RKO (cell line): ENCODE measurements at places on chromosomes 13 and 19.

GRCh38 chr13:108155185-108156106 lies 59.9 kb downstream of the LIG4 start:
- peak; percentile 40 for DNase-seq

GRCh38 chr19:40530091-40530901 lies 46.4 kb upstream of the SHKBP1 start:
- no peak for DNase-seq

- no peak for DNase-seq
Observed at GRCh38 chr19:45590300-45591003, 5.8 kb upstream of the OPA3 start.

GRCh38 chr13:112042496-112042895 lies 24.5 kb upstream of the SOX1 start:
- DNase-seq, result peak; percentile 83

DNA sequence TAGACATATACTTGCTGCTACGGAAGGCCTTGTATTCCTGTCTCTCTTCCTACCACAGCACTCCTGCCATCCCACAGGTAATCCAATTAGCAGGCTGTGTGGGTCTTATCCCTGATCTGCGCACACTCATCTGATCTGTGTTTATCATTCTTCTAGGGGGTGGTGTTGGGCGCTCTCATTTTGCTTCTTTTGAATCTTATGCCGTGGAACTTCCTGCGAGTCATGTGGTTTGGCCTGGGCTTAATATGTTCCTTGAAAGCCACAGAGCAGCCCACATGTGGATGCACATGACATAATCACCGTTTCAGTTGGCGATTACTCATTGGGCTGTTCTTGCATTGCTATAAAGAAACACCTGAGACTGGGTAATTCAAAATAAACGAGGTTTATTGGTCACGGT lies 7.5 kb downstream of the RASA3 start:
- DNase-seq, result peak; percentile 81

DNA sequence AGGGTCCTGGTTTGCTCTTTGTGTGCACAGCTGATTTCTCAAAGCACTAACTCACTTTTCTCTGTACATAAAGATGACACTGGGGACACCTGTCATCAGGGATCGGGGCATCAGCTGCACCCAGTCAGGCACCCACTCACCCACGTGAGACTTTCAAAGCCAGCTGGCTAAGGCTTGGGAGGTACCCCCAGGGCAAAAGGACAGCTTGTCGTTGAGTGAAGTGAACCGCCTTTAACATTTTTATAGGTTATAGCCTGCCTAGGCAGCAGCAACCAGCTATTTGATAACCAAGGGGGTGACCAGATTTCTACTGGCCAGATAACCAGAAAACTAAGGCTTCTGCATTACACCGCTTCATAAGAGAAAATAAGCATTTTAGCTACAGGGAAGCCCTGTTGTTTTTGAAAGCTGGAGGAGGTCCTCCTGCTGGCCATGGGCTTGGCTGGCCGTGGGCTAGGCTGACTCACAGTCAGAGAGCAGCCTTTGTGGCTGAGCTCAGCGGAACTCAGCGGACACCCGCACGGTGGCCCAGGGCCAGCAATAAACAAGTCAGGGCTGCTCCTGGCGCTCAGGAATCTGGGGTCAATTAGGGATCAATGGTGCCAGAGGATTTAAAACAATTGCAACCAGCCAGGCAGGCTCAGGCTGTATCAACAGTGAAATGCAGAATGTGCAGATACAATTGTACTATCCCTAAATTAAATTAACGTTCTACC lies 57.1 kb downstream of the ALOX5AP start:
- peak; percentile 42 for DNase-seq

GRCh38 chr19:2981898-2982297 lies 4.5 kb downstream of the TLE6 start:
- DNase-seq, result no peak

DNA sequence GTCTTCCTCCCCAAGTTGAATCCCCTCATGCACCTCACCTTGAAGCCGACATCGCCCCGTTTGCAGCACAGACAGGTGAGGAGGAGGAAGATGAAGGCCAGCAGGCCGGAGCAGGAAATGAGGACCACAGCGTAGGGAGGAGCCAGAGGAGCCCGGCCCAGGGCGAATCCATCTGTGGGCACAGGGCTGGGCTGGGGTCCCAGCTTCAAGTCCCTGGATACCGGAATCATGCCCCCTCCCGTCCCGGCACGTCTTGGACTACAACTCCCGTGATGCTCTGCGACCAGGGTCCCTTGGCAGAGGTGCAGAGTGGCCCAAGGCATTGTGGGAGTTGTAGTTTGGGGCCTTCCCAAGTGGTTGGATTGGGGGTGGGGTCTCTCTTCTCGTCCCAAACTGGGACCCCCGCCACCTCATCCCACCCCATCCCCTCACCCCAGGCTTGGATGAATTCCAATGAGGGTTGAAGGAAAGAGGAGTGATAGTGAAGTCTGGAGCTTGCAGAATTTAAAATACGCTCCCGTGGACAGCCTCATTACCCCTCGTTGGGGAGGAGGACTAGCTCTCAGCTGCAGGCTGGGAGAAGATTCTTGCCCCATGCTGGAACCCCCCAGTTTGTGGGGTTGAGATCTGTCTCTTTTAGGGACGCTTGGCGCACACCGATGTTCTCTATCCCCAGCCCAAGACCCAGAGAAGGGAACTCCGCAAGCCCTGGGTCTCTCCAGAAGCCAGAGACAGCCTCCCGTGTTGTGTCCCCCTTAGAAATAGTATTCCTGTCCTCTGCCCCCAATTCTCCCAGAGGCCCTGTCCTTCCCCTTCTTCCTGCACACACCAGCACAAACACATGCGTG lies 990 bp downstream of the LMTK3 start:
- DNase-seq, result peak; percentile 60

DNA sequence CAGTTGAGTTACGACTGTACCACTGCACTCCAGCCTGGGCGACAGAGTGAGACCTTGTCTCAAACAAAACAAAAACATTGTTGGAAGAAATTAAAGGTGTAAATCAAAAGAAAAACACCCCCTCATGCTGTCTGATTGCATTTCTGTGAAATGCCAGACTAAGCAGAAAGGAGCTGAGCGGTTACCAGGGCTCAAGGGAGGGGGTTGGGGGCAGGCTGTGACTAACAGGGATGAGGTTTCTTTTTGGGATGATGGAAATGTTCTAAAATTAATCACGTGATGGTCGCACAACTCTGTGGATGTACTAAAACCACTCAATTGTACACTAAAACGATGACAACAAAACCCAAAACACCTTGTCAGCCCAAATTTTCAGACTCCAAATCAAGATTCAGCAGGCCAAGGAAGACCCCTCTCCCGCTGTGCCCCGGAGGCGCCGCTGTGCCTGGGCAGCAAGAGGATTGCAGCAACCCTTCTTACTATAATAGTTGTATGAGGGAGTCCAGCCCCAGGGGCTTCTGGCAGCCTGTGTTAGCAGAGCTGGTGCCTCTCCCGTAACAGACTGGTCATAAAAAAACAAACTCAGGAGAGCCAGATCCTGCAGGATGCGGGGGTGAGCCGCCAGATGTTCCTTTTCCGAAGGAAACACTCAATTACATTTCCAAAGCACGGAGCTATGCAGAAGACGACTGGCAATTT lies 20.9 kb downstream of the CAPS start:
- no peak for DNase-seq

GRCh38 chr19:52369559-52370340 lies at the start of gene ZNF880:
Gene ZNF880, plus strand, starts transcription at chr19:52369923. Its CDS starts 43 bp downstream, at chr19:52369966.
- DNase-seq, result no peak

GRCh38 chr13:32135655-32136054 lies 104.1 kb downstream of the FRY start:
- DNase-seq, result peak; percentile 40

DNA sequence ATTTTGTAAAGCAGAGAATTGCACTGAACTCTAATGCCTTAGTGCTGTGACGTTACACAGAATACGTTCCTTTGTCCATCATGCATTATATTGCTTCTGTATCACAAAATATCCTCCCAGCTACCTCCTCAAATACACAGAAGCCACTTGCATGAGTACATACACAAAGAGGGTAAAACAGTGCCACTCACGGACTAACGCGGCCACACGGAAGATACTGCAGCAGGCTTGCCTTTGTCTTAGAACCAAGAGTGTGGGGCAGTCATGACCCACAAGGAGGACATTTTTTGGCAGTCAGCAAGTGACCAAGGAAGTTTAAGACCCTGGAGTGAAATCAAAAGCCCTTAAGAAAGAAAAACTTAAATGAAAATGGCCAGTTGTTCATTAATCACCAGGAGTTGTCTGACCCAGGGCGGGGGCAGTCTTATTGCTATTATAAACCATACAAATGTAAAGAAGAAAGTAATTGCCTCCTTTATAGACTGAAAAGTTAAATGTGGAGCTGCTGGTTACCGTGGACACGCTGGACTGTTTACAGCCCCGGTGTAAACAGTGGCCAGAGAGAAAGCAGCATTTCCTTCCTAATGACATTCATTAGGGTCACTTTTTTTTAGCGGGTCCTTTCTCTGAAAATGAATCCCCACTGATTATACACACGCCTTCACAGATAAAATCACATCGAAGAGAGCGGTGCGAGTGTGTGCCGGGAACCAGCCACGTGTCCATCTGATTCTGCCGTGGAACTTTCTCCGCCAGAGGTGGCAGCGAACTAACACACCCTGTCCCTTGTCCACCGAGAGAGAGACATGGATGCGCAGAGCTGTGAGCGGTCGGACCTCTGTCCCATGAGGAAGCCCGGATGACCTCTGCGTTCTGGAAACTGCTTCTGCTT lies 66.8 kb downstream of the SOX1 start:
- DNase-seq, result no peak

DNA sequence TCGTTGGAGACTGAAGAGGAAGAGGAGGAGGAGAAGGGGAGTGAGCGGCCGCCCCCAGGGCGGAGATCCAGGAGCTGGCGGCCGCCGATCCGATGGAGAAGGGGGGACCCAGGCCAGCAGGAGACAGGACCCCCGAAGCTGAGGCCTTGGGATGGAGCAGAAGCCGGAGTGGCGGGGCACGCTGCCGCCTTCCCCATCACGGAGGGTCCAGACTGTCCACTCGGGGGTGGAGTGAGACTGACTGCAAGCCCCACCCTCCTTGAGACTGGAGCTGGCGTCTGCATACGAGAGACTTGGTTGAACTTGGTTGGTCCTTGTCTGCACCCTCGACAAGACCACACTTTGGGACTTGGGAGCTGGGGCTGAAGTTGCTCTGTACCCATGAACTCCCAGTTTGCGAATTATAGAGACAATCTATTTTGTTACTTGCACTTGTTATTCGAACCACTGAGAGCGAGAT lies 1.8 kb downstream of the GADD45B start:
- DNase-seq, result no peak

GRCh38 chr13:46172531-46172991 lies 9.4 kb downstream of the LCP1 start:
- DNase-seq, result no peak

- no peak for DNase-seq
Observed at GRCh38 chr13:37039896-37040295, 19.6 kb downstream of the SUPT20H start.

- DNase-seq, result no peak
Observed at GRCh38 chr13:26457212-26457611, 100.3 kb upstream of the WASF3 start.

GRCh38 chr19:28171983-28172382 lies 1041.0 kb downstream of the UQCRFS1 start:
- DNase-seq, result no peak

DNA sequence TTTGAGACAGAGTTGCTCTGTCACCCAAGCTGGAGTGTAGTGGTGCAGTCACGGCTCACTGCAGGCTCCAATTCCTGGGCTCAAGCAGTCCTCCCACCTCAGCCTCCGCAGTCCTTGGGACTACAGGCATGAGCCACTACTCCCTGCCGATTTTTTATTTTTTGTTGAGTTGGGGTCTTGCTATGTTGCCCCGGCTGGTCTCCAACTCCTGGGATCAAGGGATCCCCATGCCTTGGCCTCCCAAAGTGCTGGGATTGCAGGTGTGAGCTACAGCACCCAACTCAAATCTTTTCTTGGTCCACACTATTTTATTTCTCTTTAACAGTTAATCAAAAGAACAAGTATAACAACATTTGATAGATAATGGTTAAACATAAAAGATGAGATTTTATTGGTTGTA lies 7.5 kb downstream of the CCNE1 start:
- no peak for DNase-seq

GRCh38 chr19:3556978-3557460 lies 367 bp downstream of the MFSD12 start:
- peak; percentile 54 for DNase-seq

DNA sequence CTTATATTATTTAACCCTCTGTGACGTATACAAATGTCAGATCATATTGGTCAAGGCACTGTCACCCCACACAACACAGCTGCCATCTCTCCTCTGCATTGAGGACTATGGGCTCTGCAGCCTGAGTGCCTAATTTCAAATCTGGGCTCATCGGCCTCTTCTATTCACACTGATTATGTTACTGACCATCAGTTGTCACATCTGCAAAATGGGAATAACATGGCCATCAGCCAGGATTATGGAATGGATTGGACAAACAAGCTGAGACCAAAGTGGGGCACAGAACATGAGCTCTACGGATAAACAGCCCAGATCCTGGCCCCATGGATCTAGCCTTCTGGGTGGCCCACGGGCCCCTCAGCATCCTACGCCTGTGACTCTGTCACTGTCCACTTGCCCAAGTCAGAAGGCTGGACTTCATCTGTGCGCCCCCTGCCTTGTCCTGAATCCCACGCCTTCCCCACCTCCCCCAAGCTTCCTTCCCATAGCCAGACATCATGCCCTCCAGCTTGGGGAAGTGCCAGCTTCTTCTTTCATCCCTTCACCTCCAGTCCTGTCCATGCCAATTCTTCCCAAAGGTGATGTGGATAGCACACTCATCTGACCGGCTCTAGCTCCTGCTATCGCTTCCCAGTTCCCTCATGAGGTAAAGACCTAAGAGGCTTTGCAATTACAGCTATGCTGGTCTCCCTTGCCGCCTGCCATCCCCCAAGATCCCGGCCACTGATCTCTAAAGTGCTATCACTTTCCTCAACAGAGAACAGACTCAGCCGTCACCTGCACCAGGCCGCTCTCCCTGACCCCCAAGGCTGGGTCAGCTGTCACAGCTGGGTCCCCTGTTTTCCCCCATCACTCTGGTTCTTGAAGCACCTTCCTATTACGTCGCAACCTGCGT lies 872 bp downstream of the FARSA start:
- no peak for DNase-seq

- peak; percentile 45 for DNase-seq
Observed at GRCh38 chr19:44847144-44848035, 1.3 kb downstream of the NECTIN2 start.

- DNase-seq, result no peak
Observed at GRCh38 chr13:75049735-75050335, 432.1 kb downstream of the TBC1D4 start.

GRCh38 chr13:43133792-43134191 lies 110.4 kb downstream of the DNAJC15 start:
- no peak for DNase-seq
